ENCODE measurements at places on chromosomes 2 and 18. TPM values are rescaled to one million over a fixed set of nuclear protein-coding genes. Genes with fewer than 3 reads are reported as not detected.

Gene FEV
- total RNA-seq, result not detected

Gene GPAT2
- total RNA-seq, result 1.2 TPM

Gene LIMS2
- 3.8 TPM for total RNA-seq

GRCh38 chr2:120904830-120905234 lies 169.2 kb downstream of the GLI2 start:
- peak; percentile 53 for DNase-seq

GRCh38 chr2:142629193-142629592 lies 248.3 kb upstream of the KYNU start:
- no peak for DNase-seq

- DNase-seq, result no peak
Measured at GRCh38 chr2:63765117-63765516, 76.6 kb upstream of the UGP2 start.

DNA sequence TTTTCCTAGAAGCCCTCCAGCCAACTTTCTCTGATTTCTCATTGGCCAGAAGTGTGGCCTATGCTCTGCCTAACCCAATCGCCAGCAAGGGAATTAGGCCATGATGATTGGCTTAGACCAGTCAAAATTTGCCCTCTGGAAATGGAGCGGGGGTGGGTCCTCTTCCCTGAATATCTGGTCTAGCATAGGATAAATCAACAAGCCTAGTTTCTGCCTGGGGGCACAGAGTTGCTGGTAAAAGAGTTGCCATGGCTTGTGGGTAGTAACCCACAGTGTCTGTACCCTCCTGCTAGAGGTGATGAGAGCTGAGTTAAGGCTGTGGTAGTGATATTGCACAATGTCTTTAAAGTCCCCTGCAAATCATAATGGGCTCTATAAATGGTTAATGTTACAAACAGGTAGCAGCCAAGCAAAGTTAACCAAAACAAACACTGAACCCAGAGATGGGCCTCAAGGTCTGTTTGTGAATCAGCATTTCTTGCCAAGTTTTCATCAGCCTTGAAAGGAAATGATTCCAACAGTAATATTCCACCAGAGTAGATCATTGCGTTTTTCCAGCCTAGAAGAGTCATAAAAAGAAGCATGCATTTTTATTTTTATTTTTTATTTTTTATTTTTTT lies 19.3 kb downstream of the GALM start:
- DNase-seq, result peak; percentile 12

- DNase-seq, result no peak
Measured at GRCh38 chr2:125004106-125004800, 979.2 kb downstream of the CNTNAP5 start.

DNA sequence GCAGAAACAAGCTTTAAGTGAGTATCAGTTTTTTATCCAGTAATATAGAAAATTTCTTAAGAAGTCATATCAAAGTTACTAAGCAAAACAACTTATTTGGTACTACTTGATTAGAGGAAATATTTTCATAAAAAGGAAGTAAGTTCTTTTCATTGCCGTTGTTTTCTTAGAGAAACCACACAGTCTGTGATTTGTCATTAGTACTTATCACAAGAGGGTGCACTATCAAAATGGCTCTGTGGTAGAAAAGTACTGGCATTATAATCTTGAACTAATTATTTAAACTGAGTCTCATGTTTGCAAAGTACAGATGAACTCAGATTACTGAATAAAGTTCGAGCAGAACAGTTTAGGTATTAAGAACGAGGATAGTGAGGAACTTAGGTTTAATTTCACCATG lies 93.4 kb downstream of the IKZF2 start:
- no peak for DNase-seq

- DNase-seq, result no peak
Measured at GRCh38 chr2:7880566-7880965, 801.3 kb upstream of the ID2 start.

Measured in skin of body (tissue), 3 donors.